ENCODE measurements at places on chromosomes 12 and 14.

GRCh38 chr14:76926521-76927251 is 100.5 kb downstream of the LRRC74A start:
- DNase-seq = no peak

GRCh38 chr12:110780448-110780847 is 37.8 kb upstream of the PPP1CC start:
- DNase-seq = no peak

DNA sequence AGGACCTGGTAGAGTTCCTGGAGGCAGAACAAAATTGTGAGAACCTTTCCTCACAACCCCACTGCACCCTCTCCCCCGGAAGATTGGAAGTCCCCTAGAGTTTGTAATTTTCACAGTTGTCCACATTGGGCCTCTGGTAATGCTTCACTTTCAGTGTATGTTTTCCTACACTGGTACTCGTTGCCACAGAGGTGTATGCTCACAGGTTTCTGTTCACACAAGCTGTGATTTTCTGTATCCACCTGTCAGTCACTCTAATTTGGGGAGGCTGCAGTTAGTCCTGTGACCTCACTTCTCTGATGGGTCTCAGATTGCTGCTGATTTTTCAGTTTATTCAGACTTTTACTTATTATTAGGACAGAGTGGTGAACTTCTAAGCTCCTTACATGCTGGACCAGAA is 66.4 kb upstream of the BMP4 start:
- no peak for DNase-seq

GRCh38 chr14:26765768-26766520 is 168.1 kb upstream of the NOVA1 start:
- DNase-seq = peak; percentile 74

GRCh38 chr12:119005085-119005484 is 23.7 kb downstream of the SRRM4 start:
- DNase-seq = no peak

DNA sequence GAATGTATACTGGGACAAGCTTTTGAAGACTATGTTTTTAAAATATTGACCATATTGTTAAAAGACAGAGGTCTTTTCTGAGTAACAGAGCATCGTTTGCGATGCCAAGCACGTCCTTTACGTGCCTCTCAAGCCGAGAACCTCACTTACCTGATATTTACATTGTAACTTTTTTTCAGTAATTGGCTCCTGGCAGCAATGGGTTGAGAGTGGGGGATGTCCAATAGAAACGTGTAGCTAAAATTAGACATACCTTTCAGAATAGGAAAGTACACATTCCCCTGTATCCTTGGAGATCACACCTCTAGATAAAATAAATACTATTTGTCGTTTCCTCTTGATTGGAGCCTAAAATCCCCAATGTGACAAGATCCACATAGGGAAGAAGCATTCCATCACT is 222.2 kb upstream of the RGS6 start:
- no peak for DNase-seq

DNA sequence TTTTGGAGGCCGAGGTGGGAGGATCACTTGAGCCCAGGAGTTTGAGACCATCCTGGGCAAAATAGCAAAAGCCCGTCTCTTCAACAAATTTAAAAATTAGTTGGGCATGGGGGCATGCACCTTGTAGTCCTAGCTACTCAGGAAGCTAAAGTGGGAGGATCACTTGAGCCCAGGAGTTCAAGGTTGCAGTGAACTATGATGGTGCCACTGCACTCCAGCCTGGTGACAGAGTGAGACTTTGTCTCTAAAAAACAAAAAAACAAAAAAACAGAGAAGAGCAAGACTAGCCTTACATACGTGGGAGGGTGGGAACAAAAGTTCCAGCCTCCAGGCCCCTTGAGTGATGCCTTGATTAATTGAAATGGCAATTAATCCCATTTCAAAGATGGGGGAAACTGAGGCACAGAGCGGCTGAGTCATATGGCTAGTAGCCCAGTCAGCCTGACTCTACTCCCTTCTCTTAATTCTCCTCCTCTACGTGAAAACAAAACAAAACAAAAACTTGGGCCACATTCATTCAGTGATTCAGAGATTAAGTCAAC is 3.3 kb upstream of the FAM222A start:
- DNase-seq = peak; percentile 96

- DNase-seq = no peak
Measured at GRCh38 chr14:63972323-63972932, 119.6 kb downstream of the SYNE2 start.

DNA sequence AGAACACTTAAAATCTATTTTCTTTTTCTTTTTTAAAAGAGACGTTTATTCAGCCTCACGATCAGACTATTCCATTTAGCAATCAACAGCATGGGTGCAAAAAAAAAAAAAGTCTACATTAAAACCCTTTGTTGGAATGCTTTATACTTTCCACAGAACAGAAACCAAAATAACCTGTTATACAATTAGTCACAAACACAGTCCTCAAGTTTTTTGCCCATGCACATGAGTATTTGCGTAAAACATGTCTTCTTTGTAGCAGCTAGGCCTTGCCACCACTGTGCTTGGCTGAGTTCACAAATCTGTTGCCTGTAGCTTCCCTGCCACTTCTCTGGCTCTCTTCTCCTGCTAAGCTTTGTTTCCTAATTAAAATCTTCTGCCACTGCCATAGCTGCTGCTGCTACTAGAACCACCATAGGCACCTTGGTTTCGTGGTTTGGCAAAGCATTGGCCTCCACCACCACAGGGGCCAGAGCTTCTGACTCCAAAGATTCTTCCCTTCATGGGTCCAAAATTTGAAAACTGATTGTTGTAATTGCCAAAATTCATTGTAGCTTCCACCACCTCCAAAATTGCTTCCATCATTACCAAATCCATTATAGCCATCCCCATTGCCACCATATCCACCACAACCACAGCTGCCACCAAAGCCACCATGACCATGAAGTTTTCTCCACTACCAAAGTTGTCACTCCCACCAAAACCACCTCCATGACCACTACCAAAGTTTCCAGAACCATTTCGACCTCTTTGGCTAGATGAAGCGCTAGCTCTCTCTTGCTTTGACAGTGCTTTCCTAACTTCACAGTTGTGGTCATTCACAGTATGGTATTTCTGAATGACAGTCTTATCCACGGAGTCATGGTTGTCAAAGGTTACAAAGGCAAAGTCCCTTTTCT is 38.1 kb downstream of the KLRG1 start:
- no peak for DNase-seq

DNA sequence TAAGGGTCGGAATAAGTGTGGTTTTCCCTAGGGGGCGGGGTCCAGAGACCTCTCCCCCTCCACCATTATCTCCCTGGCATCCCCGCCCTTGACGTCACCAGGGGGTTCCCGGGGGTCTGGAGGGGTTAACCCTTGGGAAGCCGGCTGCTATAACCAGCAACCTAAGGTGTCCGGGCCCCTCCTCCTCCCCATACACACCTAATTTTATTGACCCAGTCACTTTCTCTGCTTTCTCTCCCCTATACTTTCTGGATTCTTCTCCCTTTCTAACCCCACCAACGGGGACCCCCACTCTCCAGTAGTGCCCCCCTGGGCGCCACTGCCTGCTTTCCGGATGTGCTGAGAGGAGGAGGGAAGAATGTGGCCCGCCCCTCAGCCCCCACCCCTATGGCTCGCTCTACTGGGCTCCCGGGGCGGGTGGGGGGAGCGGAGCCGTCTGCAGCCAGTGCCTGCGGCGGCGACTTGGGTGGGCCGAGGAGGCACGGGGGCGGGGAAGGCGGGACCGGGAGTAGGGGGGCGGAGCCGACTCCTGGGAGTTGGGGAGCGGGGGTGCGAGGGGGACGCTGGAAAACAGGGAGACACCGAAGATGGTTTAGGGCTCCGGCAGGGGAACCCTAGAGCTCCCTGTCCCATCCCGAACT is 1.8 kb downstream of the GLI1 start:
- peak; percentile 32 for DNase-seq

GRCh38 chr12:51335931-51336330 is 10.5 kb downstream of the CELA1 start:
- DNase-seq = no peak

DNA sequence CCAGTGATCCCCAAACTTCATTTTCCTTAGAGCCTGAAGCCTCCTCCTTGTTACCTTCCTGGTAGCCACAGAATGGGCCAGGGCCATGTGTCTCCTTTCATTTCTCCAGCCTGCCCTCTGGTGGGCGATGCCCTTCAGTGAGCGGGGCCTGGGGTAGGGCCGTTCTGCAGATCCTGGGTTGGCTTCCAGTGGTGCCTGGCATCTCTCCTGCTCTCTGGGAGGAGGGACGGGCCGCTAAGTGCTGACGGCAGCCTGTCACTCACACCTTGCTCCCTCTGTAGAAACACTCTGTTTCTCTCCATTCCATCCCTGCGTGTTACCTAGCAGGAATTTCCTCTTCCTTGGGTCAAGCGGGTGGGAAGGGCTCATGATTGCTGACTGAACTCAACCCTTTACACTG is 232.1 kb downstream of the CACNA1C start:
- peak; percentile 59 for DNase-seq

DNA sequence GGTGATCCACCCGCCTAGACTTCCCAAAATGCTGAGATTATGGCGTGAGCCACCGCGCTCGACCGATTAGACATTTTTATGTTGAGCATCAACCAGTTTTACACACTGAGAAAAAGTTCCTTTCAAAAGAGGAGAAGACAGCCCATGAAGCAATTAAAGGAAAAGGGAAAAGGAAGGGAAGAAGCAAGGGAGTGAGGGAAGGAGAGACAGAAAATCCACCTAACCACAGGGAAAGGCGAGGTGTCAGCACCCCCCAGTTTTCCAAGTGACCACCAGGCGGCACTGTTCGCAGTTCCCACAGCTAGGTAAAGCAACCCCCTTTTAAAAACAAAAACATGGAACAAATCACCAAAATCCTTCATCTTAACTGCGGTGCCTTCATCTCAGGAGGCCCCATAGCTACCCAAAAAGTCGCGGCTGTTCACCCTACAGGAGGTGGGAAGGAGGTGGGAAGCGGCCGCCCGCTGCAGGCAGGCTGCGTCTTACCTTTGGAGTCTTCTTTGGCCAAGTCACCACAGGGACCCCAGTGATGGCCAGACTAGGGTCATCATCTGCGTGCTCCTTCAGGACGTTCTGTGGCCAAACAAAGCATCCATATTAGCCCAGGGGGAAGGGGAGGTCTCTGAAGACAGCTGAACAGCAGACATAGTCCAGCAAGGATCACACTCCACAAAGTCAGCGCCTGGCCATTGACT is 86.6 kb downstream of the KDM2B start:
- DNase-seq = peak; percentile 53

GRCh38 chr12:65885312-65885711 is 61.0 kb downstream of the HMGA2 start:
- no peak for DNase-seq

DNA sequence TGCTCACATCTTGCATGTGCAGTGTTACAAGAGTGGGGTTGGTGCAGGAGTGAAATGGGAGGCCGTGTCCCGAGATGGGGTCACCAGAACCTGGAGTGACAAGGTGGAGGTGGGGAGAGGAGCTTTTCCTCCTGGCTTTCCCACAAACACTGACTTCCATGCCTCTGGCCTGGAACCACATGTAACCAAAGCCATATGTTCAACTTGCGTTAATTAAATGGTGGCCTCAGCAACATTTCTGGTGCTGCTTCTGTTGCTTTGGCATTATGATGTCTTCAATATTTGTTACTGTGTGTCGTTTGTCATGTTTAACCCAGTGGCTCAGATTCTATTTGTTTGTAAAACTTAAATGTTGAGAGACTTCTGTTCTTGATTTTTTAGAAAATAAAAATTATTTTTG is 110.2 kb downstream of the VCPKMT start:
- no peak for DNase-seq

GRCh38 chr12:116179384-116179783 is 98.1 kb downstream of the MED13L start:
- DNase-seq = no peak
